ENCODE measurements at places on chromosomes 13 and 19.

DNA sequence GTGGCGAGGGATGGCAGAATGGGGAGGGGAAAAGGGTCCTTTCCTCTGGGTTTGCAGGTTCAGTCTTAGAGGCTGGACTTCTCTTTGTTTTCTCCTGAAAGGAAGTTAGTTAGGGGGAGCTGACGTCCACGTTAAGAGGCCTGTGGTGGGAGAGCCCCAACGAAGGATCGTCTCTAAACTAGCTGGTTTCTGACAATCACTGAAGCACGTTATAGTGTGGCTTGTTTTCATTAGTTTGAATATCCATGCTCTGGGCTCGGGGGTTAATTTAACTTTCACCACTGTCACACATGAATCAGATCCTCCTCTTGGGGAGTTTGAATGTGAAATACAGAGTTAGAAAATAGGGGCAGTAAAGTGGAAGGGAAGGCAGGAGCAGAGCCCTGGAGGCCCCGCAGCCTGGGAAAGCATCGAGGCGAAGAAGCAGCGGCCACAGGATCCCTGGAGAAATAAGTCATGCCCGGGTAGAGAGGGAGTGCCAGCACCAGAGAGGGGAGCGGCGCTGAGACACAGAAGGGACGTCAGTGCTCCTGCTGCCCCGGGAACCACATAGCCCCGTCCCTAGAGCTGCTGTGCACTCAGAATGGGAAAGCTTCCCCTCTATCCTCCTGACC lies 31.1 kb upstream of the AMER2 start:
- DNase-seq: no peak

GRCh38 chr13:74867460-74867859 lies 614.5 kb downstream of the TBC1D4 start:
- no peak for DNase-seq

- no peak for DNase-seq
These were observed 8.6 kb upstream of the GPR18 start for GRCh38 chr13:99266827-99267226.

GRCh38 chr13:23889615-23890607 lies 711 bp upstream of the MIPEP start:
- no peak for DNase-seq

- DNase-seq: no peak
These were observed 5.1 kb upstream of the DNM2 start for GRCh38 chr19:10712754-10713153.

DNA sequence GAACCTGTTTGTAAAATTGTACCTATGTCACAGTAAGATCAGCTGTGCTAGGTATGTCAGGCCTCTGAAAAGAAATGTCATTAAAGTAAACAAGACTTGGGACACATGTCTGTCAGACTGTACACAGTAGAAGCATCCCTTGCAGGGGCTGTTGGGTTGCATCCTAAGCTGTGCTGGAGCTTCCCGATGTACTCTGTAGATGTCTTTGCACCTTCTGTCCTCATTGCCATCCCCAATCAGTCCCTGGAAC lies 48.7 kb upstream of the GPR183 start:
- DNase-seq: no peak

GRCh38 chr13:28622286-28622685 lies 36.6 kb upstream of the POMP start:
- DNase-seq: no peak

- peak; percentile 87 for DNase-seq
These were observed 1.3 kb downstream of the SOX21 start for GRCh38 chr13:94710881-94711560.

DNA sequence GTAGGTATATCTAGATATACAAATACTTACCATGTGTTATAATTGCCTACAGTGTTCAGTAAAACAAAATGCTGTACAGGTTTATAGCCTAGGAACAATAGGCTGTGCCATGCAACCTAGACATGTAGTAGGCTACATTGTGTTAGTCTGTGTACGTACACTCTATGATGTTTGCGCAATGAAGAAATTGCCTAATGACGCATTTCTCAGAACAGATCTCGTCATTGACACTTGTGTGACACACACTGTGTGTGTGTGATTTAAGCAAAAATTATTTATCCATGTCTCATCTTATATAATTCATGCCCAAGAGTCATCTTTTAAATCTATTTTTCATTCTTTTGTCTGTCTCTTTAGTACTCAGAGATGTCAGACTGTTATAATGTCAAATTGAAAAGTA lies 1888.8 kb upstream of the PCDH20 start:
- DNase-seq: no peak

Measured in posterior cingulate gyrus (tissue), 11 donors.